Memory B cell (primary cell): ENCODE measurements at places on chromosomes 3 and 15.
A peak's percentile ranks its signal among the peaks of the same experiment; 100 is the strongest.

DNA sequence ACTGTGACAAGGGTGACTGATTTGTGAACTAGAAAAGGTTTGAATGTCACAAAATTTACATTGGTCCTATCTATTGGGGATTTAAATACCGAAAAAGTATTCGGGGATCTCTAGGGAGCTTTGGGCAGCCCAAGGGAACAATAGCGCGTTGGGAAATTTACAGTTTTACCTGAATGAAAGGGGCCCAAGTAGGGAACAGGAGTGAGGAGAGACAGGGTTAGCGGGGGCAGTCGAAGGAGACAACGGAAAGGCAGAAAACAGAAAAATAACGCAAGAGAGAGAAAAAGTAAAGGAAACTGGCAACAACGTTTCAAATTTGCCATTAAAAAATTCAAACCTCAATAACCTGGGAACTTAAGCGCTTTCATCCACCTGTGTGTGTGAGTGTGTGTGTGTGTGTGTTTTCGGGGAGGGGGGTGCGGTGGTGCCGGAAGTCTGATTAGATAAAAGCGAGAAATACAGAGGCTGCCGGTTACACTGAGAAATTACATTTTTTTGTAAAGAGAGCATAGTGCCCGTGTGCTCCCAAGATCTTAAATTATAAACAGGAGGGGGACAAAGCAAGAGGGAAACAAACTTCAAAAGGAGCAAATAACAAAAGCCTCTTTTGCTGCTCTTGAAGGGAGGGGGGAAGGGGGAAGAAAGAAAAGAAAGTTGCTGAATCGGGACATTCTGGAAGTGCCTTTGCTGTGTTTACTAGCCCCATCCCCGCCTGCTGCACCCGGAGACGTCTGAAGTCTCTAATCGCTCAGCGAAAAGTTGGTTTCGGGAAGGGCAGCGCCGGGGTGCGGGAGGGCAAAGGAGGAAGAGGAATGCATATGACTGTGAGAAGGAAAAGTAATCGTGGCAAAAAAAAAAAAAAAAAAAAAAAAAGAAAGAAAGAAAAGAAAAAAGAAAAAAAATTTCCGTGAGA lies 721 bp upstream of the ZIC1 start:
- no peak overlapping the region for H3K27ac ChIP-seq
- H3K27me3 ChIP-seq, result peaks cover 24% of the 10 kb centered on the region
- peaks cover 6% of the 10 kb centered on the region for H3K4me1 ChIP-seq
- peaks cover 6% of the 10 kb centered on the region for H3K36me3 ChIP-seq

GRCh38 chr3:23303601-23304217 lies 100.6 kb downstream of the UBE2E2 start:
- no peaks in the 10 kb centered on the region for H3K27me3 ChIP-seq
- peaks cover 11% of the 10 kb centered on the region for H3K36me3 ChIP-seq
- peaks cover 24% of the 10 kb centered on the region for H3K4me1 ChIP-seq
- H3K4me3 ChIP-seq, result no peak overlapping the region
- no peak for DNase-seq

DNA sequence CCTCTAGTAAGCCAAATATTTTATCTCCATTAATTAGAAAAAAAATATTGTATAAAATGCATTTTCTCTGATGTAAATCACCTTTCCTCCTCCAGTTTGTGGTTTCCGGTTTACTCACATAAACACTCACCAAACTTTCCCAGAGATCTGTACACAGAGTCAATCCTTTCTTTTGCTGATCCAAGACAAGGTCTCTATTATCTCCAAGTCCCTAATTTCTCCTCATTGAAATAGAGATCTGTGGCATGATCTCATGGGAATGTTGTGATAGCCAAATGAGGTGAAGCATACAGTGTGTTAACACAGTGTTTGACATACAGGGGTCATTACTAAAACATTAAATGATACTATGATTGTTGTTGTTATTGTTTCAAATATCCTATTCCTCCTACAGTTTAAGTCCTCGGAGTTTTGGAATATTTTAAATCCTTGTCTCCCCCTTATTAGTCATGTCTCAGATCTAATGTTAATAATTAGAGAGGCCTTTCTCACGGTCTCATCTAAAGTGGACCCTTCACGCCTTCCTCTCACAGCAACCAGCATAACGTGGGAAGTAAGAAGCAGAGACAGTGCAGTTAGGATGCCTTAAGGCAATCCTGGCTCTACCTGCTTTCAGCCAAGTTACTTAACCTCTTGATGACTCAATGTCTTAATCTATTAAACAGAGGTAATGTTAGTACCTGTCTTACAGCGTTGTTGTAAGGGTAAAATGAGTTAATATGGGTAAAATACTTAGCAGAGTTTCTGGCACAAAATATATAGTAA lies 333.3 kb downstream of the GRM7 start:
- no peak overlapping the region for H3K4me3 ChIP-seq
- H3K4me1 ChIP-seq, result no peaks in the 10 kb centered on the region
- H3K27ac ChIP-seq, result no peak overlapping the region
- no peaks in the 10 kb centered on the region for H3K36me3 ChIP-seq

DNA sequence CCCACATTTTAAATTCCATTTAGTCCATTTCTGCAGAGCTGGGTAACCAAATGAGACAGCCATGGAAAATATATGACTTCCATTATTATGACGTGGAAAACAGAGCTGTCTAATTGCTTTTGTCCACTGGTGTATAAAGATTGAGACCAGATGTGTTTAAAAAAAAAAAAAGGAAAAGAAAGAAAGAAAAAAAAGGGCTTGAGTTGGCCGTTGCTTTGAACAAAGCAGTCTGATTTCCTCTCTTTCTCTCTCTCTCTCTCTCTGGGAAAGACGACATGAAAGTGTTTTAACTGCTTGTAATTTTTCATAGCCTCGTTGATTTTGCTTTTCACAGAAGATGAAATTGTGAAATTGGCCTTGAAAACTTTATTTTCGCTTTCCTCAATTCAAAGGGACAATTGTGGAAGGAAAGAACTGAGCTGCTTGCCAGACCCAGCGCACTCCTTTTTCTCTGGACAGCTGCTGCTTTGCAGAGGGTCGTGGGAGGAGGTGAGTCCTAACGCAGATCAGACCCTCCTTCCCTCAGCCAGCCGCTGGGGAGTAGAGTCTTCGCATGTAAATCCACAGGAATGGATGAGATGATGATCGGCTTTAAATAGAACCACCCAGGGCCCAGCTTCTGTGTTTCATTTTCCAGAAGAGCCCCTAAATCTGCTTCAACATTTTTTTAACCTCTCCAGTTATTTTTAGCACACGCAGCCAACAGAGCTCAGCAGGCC lies 42.8 kb upstream of the UBE2E1 start:
- peak overlapping the region; percentile 76 for H3K4me3 ChIP-seq
- peaks cover 1% of the 10 kb centered on the region for H3K27me3 ChIP-seq
- no peak for DNase-seq
- H3K27ac ChIP-seq, result peak overlapping the region; percentile 90
- H3K36me3 ChIP-seq, result peaks cover 1% of the 10 kb centered on the region
- H3K4me1 ChIP-seq, result peaks cover 23% of the 10 kb centered on the region

DNA sequence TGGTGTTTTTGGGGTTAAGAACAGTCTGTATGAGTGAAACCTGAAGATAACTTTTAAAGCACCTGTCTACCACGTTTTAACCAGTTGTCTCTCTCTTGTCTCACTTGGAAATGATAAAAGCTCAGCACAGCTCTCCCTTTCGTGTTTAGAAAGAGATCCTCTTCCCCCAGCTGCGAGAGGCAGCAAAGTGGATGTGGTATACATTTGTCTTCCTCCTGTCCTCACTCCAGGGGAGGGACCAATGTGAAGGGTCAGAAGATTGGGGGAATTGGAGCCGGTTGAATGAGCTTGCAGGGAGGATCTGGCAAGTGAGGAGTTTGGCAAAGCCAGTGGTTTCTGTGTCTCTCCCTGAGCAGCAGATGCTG lies 14.6 kb downstream of the SMAD6 start:
- no peak overlapping the region for H3K27ac ChIP-seq
- no peak for DNase-seq
- no peak overlapping the region for H3K4me3 ChIP-seq
- peaks cover 3% of the 10 kb centered on the region for H3K4me1 ChIP-seq

GRCh38 chr3:136929977-136930670 lies 27.7 kb upstream of the IL20RB start:
- peaks cover 19% of the 10 kb centered on the region for H3K4me1 ChIP-seq
- H3K27ac ChIP-seq, result no peak overlapping the region
- no peak for DNase-seq

- no peaks in the 10 kb centered on the region for H3K4me1 ChIP-seq
- no peaks in the 10 kb centered on the region for H3K27me3 ChIP-seq
- DNase-seq, result no peak
Measured at GRCh38 chr3:20751296-20751695, 565.3 kb upstream of the SGO1 start.

DNA sequence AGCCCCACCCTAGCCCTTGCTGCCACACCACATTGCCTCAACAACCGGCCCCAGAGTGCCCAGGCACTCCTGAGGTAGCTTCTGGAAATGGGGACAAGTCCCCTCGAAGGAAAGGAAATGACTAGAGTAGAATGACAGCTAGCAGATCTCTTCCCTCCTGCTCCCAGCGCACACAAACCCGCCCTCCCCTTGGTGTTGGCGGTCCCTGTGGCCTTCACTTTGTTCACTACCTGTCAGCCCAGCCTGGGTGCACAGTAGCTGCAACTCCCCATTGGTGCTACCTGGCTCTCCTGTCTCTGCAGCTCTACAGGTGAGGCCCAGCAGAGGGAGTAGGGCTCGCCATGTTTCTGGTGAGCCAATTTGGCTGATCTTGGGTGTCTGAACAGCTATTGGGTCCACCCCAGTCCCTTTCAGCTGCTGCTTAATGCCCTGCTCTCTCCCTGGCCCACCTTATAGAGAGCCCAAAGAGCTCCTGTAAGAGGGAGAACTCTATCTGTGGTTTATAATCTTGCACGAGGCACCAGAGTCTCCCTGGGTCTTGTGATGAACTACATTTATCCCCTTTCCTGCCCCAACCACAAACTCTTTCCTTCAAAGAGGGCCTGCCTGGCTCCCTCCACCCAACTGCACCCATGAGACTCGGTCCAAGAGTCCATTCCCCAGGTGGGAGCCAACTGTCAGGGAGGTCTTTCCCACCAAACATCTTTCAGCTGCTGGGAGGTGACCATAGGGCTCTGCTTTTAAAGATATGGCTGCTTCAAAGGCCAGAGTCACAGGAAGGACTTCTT lies 39.1 kb downstream of the MESD start:
- no peak overlapping the region for H3K27ac ChIP-seq
- no peaks in the 10 kb centered on the region for H3K27me3 ChIP-seq
- H3K4me1 ChIP-seq, result peaks cover 12% of the 10 kb centered on the region
- DNase-seq, result no peak
- no peak overlapping the region for H3K4me3 ChIP-seq

DNA sequence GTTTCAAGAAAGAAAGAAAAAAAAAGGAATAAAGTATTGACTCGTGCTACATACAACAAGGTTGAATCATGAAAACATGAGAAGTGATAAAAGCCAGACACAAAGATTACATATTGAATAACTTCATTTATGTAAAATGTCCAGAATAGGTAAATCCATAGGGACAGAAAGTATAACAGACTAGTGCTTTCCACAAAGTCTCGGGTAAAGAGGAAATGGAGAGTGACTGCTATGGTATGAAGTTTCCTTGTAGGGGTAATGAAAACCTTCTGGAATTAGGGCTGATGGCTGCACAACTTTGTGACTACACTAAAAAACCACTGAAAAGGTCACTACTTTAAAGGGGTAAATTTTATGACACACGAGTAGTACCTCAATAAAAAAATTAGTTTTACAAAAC lies 13.0 kb downstream of the LRRFIP2 start:
- no peaks in the 10 kb centered on the region for H3K27me3 ChIP-seq
- peak overlapping the region; percentile 64 for H3K27ac ChIP-seq
- H3K4me3 ChIP-seq, result no peak overlapping the region
- no peak for DNase-seq
- H3K36me3 ChIP-seq, result peaks cover 11% of the 10 kb centered on the region

DNA sequence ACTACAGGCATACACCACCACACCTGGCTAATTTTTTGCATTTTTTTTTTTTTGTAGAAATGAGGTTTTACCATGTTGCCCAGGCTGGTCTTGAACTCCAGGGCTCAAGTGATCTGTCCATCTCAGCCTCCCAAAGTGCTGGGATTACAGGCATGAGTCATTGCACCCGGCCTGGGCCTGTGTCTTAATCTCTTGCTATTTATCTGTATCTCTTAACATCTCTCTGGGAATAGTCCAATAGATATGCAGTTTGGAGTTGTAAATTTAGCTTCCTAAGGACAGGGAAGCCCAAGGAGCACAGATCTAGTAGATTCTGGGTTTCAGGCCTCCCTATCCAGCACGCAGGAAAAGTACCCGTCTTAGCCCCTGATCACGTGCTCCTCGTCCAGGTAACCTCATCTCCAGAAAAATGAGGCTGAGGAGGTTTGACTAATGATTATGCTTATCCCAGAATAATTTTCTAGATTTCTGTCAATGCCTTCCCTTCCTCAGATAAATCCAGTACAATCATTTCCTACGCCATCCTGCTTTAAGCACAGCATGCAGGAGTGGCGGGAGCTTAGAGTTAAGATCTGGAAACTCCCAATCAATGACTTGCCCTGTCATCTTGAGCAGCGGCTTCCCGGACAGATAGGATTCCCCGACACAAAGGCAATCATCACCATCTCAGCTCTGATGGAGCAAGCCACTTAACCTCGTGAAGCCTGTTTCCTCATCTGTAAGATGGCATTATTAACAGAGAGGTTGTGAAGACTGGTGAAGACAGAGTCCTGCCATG lies 12.3 kb upstream of the CTDSPL start:
- no peaks in the 10 kb centered on the region for H3K4me1 ChIP-seq
- H3K27ac ChIP-seq, result no peak overlapping the region
- H3K36me3 ChIP-seq, result no peaks in the 10 kb centered on the region

DNA sequence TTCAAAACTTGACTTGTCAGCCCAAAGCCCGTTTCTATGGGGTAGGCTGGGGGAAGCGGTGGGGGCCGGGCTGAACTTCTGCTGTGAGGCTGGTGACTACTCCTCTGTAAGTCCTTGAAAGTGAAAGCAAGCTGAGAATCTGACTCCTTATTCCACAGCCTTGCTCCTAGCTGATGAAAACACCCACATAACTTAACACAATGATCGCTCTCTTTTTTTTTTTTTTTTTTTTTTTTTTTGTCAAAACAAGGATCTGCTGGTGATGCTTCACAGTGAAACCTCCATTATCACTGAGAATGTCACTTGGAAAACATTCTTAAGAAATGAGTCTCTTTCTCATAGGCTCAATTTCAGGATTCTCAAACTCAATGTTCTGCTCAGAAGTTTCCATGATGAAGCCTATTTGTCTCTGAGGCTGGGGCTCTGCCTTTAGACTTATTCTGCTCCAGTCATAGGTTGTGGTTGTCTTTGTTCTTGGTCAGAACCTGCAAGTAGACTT lies 31.4 kb upstream of the TKT start:
- H3K4me3 ChIP-seq, result no peak overlapping the region
- no peak overlapping the region for H3K27ac ChIP-seq
- H3K4me1 ChIP-seq, result no peaks in the 10 kb centered on the region
- DNase-seq, result no peak
- H3K36me3 ChIP-seq, result peaks cover 14% of the 10 kb centered on the region

DNA sequence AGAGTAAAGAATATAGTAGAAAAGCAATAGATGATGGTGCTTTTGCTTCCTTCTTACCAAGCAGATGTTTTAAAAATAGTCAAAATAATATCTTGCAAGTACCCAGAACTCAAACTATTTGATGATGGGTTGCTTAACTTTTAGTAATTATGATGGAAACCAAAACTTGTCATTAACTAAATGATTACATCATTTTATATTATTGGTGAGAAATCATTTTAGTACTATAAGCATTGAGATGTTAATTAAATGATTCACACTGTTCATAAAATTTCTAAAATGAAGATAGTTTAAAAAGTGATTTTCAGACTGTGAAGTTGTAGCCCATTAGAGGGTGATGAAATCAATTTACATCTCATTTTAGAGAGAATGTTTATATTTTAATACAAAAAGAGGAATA lies 24.4 kb upstream of the GOLGA8B start:
- H3K27me3 ChIP-seq, result peaks cover 24% of the 10 kb centered on the region
- H3K4me3 ChIP-seq, result no peak overlapping the region
- no peaks in the 10 kb centered on the region for H3K36me3 ChIP-seq
- H3K27ac ChIP-seq, result no peak overlapping the region
